ENCODE measurements at places on chromosomes 5 and 9.
A peak's percentile ranks its signal among the peaks of the same experiment; 100 is the strongest.

DNA sequence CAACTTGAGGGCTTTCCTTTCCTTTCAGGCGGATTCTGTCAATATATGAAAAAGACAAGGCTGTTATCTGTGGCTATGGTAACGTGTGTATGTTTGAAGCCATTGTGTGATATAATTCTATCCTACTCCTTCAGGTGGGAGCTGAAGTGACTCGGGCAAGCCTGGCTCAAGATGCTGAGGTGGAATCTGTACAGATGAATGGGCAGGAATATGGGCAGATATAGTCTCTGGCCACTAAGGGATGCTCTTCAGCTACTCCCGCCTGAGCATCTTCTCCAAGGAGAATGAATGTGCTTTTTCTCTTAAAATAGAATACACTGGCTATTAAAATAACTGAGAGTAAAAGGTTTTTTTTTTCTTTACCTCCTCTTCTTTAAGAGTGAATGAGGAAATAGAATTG is 244.8 kb downstream of the ADGRV1 start:
- no peak for DNase-seq

GRCh38 chr9:112316258-112316943 is 17.0 kb downstream of the PTBP3 start:
- no peak for DNase-seq

- DNase-seq, result no peak
These were observed 1074.0 kb downstream of the PTPRD start for GRCh38 chr9:9538766-9539165.

GRCh38 chr9:131257266-131258025 is 18.9 kb downstream of the FAM78A start:
- DNase-seq, result no peak

DNA sequence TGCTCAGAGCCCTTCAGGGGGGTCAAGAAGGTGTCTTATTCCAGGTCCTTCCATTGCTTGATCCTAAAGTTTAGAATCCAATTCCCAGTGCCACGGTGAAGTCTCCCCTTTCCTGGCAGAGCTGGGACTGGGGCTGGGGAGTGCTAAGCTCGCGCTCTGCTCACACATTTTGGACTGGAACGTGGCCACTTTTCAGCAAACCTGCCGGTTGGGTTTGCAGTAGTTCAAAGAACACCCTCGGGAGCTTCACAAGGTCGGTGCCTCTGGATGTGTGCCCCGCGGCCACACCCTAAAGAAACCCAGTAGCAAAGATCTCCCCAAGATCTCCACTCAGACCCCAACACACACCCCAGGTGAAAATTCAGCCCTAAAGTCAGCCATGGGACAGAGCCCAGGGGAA is at the start of gene C9orf152:
Gene C9orf152, minus strand, starts transcription at position 129 of the 400 bp plus-strand sequence. CDS start 580 bp downstream, outside the sequence.
- DNase-seq, result no peak

DNA sequence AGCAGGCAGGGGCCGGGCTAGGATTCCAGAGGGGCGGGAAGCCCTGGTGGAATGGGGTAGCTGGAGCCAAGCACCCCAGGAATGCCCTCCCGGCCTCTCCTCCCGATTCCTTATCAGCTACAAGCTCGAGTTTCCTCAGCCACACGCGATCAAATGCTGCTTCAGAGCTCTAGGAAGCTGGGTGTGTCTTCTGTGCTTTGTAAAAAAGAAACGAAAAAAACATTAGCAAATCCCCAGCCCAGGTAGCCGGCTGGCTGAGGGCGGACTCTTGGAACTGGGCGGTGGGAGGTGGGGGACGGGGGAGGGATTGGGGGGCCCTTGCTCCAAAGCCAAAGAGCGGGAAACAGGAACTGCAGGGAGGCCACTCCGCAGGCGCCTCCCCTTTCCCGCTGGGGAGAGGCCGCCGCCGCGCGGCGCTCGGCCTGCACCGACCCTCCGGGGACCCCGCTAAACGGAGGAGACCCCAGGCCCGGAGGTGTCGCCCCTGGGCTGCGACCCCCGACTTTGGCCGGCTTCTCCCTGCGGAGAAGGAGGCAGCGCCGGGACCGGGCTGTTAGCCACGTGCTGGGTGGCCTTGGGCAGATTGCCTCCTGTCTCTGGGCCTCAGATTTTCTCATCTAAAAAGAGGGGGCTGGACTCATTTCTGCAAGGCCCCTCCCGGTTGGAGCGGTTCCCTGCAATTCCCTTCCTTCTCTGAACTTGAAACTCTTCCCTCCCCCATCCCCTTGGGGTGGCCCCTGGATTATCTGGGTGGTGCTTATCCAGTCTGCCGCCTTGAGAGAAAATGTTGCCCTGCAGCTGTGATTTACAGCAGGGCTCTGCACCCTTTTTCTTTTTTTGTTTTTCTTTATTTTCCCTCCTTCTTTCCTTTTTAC is 40.9 kb upstream of the FABP6 start:
- peak; percentile 51 for DNase-seq

DNA sequence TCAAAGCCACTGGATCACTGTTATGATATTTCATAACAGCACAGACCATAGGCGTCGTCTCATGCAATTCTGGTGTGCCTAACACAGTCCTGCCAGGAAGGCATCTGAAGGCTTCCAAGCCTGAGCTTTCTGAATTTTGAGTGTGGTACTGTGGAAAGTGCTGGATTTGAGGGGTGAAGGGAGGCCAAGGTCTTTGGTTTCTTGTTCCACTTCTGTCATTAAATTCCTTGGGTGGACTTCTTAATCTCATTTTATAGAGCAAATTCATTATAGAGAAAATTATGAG is 441.3 kb upstream of the PIK3R1 start:
- no peak for DNase-seq

DNA sequence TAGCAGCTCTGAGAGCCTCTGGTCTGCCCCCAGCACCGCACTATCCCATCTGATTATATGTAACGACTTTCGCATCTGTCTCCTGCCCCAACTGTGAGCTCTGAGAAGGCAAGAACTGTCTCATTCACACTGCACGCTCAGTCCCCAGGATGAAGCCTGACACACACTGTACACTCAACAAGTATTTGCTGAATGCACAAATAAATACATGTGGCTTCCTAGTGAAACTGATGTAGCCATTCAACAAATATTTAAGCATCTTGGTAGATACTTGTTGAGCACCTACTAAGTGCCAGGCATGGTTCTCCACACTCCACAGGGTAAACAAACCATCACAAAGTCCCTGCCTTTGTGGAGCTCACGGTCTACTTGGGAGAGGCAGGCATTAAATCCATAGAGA is 34.6 kb upstream of the PTGS1 start:
- no peak for DNase-seq

- DNase-seq, result no peak
These were observed 113.0 kb downstream of the FAM170A start for GRCh38 chr5:119742311-119742710.

DNA sequence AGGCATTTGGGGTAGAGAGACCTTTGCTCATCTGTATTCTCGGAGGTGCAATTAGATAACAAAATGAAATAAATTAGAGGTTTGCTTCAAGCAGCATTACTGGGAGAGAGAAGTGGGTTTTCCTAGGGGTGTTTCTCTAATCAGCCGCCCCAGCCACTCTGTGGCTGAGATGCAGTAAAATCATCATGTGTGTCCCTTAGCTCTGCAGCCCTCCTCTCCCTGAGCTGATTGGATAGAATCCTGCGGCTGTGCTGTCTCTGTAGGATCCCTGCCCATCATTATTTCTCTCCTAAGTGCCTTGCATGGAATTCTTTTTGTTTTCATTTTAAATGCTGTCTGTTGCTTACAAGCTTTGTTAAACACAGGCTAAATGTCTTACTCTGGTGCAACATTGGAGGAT is 171.4 kb downstream of the SH3GL2 start:
- no peak for DNase-seq

GRCh38 chr9:134492281-134492691 is 149.3 kb upstream of the COL5A1 start:
- DNase-seq, result no peak

DNA sequence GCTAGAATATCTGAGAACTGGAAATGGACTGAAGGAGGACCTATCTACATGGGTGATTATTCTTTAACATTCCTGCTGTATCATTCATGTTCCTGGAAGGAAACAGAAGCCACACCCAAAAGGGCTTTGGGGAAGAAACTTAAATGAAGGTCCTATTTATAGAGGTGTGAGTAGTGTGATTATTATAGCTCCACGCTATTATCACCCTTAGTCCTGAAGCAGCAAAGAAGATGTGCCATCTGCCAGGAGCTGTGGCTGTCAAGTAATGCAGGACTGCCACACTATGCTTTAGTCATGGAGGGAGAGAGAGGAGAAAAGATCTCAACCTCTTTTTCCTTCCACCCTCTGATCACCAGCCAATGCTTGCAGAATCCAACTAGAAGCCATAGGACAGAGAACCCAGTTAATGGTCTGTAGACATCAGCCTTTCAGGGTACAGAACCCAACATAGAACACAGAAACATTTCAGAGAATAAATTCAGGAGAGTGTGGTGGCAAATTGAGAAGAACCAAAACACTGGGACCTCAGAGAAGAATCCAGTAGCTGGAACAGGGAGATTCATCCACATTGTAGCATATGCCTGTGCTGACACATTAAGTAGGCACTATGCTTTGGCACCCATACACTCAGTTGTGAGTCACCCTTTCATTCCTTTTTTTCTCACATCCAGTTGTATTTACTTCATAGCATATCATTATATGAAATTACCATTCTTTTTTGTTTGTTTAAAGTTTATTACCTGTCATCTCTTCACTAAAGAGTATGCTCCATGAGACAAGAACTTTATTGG is 21.0 kb upstream of the RNF180 start:
- no peak for DNase-seq

GRCh38 chr5:3126639-3127038 is 375.2 kb upstream of the IRX2 start:
- no peak for DNase-seq

DNA sequence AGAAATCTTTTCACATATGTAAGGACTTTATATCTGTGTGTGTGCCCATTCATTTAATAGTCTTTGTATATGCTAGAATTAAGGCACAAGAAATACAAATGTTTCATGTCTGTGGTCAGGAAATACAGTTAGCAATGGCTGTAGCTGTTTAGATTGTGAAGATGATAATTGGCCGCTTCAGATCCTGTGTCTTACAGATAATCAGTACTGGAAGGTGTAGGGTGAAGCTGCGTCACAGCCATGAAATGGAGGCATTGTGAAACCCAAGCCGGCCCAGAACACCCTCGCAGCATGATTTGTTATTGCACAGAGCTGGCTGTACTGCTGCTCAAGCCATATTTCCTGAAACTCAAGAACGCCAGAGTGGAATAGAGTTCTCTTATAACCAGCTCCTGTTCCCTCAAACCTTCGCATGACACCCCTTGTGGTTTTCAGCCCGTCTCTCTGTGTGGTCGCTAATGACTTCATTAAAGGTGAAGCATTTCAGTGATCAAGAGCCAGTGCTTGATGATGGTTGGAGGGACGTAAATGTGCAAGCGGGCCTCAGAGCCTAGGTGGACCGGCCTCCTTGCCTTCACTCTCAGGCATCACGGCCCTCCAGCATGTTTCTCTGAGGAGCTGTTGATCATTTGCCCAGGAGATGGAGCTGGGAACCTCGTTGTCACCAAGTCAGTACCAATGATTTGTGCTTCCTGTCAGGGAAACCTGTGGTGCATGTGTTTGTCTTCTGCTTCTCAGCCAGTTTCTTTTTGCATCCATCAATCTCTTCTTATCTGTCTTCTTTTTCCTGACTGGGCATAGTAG is 80.1 kb downstream of the F2RL2 start:
- no peak for DNase-seq

DNA sequence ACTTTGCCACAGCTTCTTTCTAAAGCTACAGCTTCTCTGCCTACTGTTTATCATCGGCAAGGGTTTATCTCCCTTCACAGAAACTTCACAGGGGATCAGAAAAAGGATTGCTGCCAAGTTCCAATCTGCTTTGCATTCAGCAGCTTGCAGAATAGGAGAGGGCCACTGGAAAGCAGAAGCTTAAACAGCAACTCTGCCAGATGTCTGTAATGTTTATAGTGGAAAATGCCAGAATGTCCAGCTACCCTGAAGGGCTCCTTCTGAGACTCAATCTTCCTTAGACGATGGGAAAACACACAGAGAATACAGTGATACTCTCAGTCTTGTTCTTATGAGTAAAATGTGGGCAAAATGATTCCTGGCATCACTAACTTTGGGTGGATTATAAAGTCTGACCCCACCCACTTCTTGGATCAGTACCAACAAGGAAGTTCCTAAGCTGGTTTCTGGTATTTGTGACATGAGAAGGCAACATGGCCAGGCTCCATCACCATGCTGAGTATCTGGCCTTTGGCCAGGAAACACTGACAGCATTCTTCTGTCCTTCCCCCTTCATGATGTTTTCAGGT is 19.0 kb downstream of the STOM start:
- DNase-seq, result peak; percentile 45

- DNase-seq, result no peak
These were observed 34.2 kb upstream of the MSH3 start for GRCh38 chr5:80620211-80620610.

DNA sequence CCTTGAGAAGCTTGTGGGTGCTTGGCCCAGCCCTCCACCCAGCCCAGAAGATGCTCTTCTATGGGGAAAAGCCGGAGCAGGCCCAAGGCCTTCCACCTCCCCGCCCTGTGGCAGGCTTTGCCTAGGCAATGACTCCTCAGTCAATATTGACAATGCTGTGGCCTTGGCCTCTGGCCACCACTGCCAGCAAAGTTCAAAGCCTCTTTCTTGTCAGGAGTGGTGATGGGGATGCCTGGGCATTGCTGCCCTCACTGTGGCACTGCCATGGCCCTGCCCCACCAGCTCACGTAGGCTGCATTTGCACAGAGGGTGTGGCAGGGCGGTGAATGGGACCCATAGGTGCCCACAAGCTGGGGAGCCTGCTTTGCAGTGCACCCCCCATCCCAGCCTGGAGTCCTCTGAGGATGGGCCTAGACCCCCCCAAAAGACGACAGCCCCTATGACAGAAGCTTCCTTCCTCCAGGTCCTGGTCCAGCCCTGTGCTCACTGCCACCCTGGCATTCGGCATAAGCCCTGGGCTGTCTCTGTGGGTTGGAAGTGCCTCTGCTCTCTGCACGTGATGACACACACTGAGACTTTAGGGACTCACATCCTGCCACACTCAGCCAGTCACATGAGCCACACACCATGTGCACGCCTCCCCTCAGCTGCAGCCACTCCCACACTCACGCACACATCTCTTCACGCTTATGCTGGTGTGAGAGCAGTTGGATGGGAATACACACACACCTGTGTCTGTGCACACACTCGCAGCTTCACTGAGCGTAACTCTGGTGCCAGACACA is 31.1 kb downstream of the MORN5 start:
- no peak for DNase-seq

DNA sequence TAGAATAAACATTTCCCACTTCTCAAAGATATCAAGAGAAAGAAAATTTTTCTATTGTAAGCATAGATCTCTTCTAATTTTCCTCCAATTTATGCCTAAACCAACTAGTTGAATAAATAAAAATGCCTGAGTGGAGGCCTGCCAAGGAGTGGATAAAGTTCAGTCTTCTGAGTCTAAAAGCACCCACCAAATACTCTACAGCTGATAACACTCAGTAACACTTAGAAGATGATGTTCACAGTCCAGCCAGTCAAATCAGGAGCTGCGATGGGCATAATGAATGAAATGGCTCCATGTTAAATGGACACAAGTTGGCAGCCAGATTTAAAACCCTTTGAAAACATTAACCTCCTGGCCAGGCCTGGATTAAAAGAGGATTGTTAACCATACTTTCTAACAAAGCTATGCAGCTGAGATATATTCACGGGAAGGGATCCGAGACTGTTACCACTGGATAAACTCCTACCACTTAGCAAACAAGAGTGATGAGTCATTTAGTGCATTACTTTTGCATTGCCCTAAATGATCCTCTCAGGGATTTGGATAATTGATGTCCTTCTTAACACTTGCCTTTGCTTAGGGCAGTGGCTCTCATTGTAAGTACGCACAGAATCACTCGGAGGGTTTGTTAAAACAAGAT is 63.7 kb upstream of the CCDC112 start:
- no peak for DNase-seq
